ENCODE measurements at places on chromosomes 16 and 17. TPM values are rescaled to one million over a fixed set of nuclear protein-coding genes. Genes with fewer than 3 reads are reported as not detected.

WNT9B gene
- total RNA-seq: 0.81 TPM

MPV17L gene
- 13.7 TPM for total RNA-seq

RBFOX1 gene
- 0.54 TPM for total RNA-seq

SMTNL2 gene
- 2.8 TPM for total RNA-seq

BIRC5 gene
- total RNA-seq: not detected

NHERF2 gene
- 106 TPM for total RNA-seq

CES5A gene
- not detected for total RNA-seq

G6PC1 gene
- not detected for total RNA-seq

CCDC144A gene
- 4.7 TPM for total RNA-seq

GAS2L2 gene
- total RNA-seq: 1.5 TPM

ANKS4B gene
- not detected for total RNA-seq

METTL26 gene
- total RNA-seq: 94.8 TPM

CXCL16 gene
- 5.7 TPM for total RNA-seq

CCL7 gene
- not detected for total RNA-seq

MYO15A gene
- total RNA-seq: 1.2 TPM

DHX8 gene
- 35.1 TPM for total RNA-seq

TBC1D3K gene
- total RNA-seq: not detected

PIRT gene
- total RNA-seq: 1.3 TPM

SCGB1C2 gene
- total RNA-seq: not detected

CX3CL1 gene
- total RNA-seq: 18.6 TPM

ZG16 gene
- not detected for total RNA-seq

TP53TG3B gene
- total RNA-seq: not detected

ITGAL gene
- 1.0 TPM for total RNA-seq

MYL4 gene
- not detected for total RNA-seq

SPATA32 gene
- total RNA-seq: not detected

BAIAP3 gene
- total RNA-seq: 3.1 TPM

IKZF3 gene
- total RNA-seq: 1.5 TPM

EVI2A gene
- 1.6 TPM for total RNA-seq

CCDC154 gene
- total RNA-seq: not detected

FMNL1 gene
- 12.0 TPM for total RNA-seq

CDC42EP4 gene
- 74.5 TPM for total RNA-seq

KRTAP4-9 gene
- not detected for total RNA-seq

NPW gene
- total RNA-seq: not detected

SMIM5 gene
- 6.8 TPM for total RNA-seq

MYH13 gene
- not detected for total RNA-seq

MMD gene
- 36.0 TPM for total RNA-seq

TEX2 gene
- total RNA-seq: 37.8 TPM

OR1F1 gene
- total RNA-seq: not detected

MCRIP1 gene
- total RNA-seq: 131 TPM

ZSCAN10 gene
- total RNA-seq: not detected

RPL19 gene
- 3,160 TPM for total RNA-seq

ZCCHC14 gene
- 16.1 TPM for total RNA-seq

NDE1 gene
- total RNA-seq: 64.0 TPM

PRDM7 gene
- not detected for total RNA-seq

ICAM2 gene
- 7.2 TPM for total RNA-seq

CES1 gene
- 43.1 TPM for total RNA-seq

Data from gastroesophageal sphincter (tissue), 4 donors.